Cortex of kidney (tissue), 1 donor: ENCODE measurements at places on chromosomes 5 and 9.

DNA sequence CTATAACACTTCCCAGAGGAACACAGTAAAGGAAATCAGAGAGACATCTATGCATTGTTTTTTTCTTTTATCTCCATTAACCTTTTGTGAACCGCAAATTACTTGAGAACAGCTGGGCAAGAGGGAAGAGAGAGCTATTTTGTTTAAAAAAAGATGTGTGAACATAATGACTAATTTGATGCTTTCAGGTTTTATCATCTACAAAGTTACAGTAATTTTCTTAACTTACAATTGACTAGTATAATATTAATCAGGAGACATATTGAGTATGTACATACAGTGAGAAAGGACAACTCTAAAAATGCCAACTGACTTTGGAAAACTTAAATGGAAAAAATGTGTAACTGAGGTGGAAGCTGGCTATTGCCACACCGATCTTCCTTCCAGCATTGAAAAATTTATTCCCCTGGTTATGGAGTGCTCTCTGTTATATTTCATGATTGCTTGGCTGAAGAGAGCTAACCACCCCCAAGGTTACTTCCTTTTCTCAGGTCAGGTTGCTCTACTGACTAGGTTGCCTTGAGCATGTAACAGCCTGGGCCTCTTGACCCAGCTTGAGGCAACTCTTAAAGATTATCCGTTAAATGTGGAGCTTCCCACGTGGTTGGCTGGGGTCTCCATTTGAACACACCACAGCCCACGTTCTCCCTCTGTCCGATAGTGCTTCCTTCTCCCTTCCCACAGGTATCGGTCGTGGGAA, 62.6 kb upstream of the C6 start:
- no peak for DNase-seq

- DNase-seq, result no peak
Observed at GRCh38 chr9:81351166-81351565, 338.2 kb downstream of the TLE1 start.

- no peak for DNase-seq
Observed at GRCh38 chr9:133545494-133546286, 11.2 kb downstream of the ADAMTSL2 start.

DNA sequence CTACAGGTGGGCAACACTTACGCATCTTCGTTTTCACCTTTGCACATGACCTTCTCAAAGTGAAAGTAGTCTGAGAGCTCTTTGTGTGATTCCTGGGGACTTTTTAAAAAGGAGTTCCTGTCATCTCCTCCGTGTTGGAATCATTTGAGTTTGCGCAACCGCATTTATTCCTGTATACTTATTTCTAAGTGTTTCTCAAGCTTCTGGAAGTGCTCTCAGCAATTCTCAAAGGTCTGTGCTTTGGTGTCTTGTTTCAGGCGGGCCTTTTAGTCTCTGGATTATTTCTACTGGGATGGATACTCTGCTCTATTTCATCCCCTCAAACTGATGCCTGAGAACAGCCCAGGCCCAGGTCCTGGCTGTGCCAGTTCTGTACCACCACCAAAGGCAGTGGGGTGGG, 226.5 kb upstream of the TUT7 start:
- no peak for DNase-seq

DNA sequence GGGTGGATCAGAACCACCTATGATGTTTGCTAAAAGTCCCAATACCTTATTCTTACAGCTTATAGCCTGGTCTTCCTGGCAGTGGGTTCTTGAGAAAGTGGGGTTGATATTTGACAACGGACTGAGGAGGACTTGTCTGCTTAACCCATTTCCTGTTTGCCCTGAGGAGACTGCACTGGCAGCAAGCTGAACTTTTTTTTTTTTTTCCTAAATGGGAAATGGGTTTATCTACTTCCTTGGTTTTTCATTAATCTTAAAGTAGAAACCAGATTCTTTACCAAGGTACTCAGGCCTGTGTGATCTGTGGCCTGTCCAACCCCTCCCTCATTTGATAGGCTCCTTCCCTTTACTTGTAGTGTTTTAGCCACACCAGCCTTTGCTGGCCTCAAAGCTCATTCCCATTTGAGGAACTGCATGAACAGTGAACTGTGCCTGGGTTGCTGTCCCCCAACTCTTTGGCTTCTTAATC, 47.1 kb downstream of the C9orf57 start:
- DNase-seq, result no peak

DNA sequence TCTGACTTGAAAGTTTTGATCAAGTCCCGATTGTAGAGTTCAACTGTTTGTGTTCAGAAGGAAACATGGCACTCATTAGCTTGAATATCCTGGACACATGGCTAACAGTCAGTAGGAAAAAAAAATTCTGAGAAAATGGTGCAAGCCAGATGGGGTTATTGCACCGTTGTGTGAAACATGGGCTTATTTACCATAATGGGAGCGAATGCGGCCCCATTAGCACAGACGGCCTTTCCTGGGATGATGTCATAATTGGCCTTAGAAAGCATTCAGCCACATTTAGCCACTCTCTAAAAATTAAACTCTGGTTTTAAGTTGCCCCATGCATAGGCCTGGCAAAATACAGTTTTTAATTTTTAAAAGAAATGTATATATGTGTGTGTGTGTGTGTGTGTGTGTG, 112.1 kb downstream of the IRX2 start:
- no peak for DNase-seq

DNA sequence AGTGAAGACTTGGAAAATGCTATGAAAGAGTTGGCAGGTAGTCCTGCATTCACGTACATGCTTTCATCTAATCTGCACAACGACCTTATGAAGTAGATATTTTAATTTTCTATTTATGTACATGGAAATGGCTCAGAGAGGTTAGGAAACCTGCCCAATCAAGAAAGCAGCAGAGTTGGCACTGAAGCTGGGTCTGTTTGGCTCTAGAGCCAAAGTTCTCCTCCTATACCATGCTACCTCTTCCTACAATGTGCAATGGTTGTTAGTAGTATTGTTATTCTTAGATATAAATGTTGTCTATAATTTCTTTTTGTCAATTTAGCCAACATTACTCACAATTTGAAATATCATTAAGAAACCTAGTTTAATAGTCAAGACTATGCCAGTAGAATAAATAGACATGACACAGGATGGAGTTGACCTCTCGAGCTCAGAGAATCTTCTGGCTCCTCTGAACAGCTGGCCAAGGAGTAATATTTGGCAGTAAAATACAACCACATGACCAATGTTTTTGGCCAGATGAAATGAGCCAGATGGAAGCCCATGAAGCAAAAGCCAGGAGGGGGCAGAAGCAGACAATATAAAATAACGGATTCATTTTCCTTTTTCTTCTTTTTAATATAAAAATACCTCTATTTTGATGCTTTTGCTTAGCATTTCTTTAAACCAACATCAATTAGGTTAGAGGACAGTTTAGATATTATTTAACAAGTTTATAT, 542.3 kb downstream of the PDE4D start:
- no peak for DNase-seq

- DNase-seq, result no peak
Observed at GRCh38 chr5:127667926-127668325, 19.0 kb downstream of the CTXN3 start.
